ENCODE measurements at places on chromosomes 7 and 10. TPM values are rescaled to one million over a fixed set of nuclear protein-coding genes. Genes with fewer than 3 reads are reported as not detected.

Gene PRSS2
- not detected for total RNA-seq

Gene PLPP4
- total RNA-seq: 8.8 TPM

Gene TCERG1L
- total RNA-seq: 0.38 TPM

Gene PNLIPRP3
- not detected for total RNA-seq

Gene LIPN
- total RNA-seq: not detected

- DNase-seq: no peak
These were observed 189.1 kb downstream of the LRRTM3 start for GRCh38 chr10:67114945-67115344.

DNA sequence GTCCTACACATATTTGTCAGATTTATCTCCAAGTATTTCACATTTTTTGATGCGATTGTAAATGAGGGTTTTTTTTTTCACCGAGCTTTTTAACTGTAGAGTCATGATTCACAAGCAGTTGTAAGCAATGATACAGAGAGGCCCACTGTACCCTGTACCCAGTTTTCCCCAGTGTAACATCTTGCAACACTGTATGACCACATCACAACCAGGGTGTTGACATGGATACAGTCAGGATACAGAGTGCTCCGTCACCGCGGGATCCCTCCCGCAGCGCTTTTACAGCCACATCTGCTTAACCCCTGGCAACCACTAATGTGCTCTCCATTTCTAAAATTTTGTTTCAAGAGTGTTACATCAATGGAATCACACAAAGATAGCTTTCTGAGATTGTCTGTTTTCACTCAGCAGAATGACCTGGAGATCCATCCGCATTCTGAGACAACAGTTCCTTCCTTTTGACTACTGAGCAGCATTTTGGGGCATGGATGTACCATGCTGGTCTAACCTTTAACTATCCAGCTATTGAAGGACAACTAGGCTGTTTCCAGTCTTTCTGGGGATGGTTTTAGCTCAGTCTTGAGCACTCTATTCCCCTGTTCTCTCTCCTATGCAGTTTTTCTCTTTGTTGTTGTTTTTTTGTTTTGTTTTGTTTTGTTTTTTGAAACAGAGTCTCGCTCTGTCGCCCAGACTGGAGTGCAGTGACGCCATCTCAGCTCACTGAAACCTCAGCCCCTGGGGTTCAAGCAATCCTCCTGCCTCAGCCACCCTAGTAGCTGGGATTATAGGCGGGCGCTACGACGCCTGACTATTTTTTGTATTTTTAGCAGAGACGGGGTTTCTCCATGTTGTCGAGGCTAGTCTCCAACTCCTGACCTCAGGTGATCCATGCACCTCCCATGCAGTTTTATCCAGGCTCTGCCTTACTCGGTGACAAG, 25.9 kb downstream of the GPRIN2 start:
- no peak for DNase-seq

GRCh38 chr10:123643315-123643714, 22.8 kb upstream of the GPR26 start:
- DNase-seq: no peak

DNA sequence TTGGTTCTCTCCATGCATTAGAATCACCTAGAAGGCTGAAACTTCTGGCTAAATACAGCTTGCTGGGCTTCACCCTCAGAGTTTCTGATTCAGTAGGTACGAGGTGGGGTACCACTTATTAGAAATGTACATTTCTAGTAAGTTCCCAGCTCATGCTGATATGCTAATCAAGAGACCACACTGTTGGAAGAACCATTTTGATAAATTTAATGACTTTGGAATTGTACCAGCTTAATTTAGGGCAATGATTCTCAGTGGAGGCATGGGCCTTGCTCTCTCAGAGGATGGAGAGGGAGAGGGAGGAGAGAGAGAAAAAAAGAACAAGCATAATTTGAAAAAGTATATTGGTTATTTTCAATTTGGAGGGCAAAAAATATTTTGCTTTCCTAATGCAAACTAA, 20.3 kb downstream of the CPN1 start:
- DNase-seq: no peak

DNA sequence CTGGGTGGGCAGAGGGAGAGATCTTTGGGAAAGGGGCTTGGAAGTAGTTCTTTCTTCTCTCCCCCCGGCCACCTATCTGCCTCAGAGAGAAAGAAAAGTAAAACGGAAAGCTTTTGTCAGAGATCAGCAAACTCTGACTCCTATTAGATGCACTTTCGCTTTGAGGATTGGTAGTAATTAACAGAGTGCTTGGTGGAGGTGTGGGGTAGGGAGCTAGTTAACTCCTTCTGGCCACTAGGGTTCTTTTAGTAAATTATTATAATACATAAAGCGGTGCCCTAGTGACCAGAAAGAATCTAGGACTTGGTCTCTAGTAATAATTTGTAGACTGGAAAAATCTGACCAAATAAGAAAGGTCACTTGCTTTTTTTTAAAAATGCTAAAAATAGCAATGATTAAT, 54.6 kb downstream of the CPVL start:
- no peak for DNase-seq

GRCh38 chr10:27745732-27746396, at the start of gene MKX:
Gene MKX, minus strand, starts transcription at chr10:27745819. Its CDS starts 2,404 bp downstream, at chr10:27743415.
- peak; percentile 44 for DNase-seq
